ENCODE measurements at places on chromosomes 12 and 14.

DNA sequence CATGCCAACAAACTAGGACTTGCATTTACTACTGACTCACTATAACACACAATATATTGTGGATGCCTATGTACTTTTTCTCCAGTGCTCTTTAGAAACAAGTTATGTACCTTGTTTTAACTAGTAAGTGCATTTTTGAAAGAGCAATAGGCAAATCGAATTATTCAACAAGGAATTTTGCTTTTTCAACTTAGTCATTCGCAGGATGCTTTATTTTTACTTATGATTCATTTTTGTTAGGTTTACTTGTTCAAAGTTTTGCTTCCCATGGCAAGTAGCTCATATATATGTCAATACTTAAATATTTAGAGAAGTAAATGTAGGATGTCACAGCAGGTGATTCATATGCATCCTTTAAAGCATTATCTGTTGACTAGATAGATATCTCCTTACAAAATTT lies 149.8 kb downstream of the PELI2 start:
- DNase-seq: no peak

DNA sequence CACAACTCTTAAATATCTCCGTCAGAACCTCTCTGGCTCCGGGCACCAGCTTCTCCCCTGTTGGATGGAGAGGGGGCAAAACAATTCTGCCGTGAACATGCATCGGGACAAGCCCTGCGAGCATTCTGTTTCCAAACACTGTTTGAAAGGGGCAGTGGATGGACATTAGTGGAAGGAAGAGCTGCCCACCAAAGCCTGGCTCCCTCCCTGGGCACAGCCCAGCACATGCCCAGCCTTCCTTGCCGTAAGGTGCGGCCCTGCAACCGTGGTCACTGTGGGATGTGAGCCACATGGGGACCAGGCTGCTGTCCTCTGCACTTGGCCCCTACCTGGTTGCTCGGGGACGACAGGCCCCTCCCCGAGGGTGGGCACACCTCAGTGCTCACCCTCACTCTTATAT lies 54.0 kb downstream of the TRAFD1 start:
- no peak for DNase-seq

- no peak for DNase-seq
Observed at GRCh38 chr14:76673261-76673660, 88.0 kb upstream of the VASH1 start.

GRCh38 chr14:64191756-64192155 lies 102.4 kb downstream of the ESR2 start:
- no peak for DNase-seq

GRCh38 chr12:105168006-105168405 lies 60.5 kb downstream of the WASHC4 start:
- DNase-seq: no peak

GRCh38 chr14:87874676-87875075 lies 118.3 kb downstream of the GALC start:
- DNase-seq: no peak

- no peak for DNase-seq
Observed at GRCh38 chr12:3613641-3614395, 122.8 kb downstream of the PRMT8 start.

DNA sequence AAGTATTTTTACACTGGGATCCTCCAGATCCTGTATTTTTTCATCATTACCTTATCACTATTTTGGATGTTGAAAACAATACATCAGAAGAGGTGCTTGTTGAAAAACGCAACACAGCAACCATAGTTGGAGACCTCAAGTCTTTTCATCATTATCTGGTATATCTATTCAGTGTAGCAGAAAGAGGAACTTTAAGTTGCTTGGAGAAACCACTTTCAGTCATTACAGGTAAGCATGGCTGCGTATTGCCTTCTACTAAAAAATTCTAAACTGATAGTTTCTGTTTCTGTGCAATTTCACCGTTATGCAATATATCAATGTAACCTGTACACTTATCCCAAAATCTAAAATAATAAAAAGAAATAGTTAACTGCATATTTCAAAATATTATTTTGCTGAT lies 32.2 kb upstream of the PTPRQ start:
- DNase-seq: no peak

- DNase-seq: no peak
Observed at GRCh38 chr14:102909462-102909861, 13.0 kb upstream of the AMN start.

- DNase-seq: no peak
Observed at GRCh38 chr12:93979189-93979588, 169.2 kb upstream of the PLXNC1 start.

GRCh38 chr14:34420547-34421150 lies 41.4 kb downstream of the SPTSSA start:
- DNase-seq: no peak

- no peak for DNase-seq
Observed at GRCh38 chr14:104601786-104602185, 2.8 kb downstream of the TMEM179 start.

GRCh38 chr14:80956102-80956501 lies 681 bp downstream of the TSHR start:
- no peak for DNase-seq

DNA sequence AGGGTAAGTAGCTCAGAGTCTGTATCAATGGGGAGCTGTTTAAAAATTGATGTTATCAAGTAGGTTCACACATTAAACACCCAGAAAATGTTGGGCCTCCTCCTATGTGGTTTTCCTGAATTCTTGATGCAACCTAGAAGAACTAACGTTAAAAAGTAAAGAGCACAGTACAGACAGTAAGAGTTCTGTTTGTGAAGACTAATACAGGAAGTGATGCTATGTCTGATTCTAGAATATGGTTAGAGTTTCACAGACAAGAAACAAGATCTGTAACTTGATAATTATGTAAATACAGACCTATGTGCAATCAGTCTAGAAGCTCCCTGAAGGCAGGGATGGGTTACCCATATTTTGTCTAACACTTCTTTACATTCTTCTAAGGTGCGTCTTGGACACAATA lies 214.9 kb upstream of the BTG1 start:
- no peak for DNase-seq

DNA sequence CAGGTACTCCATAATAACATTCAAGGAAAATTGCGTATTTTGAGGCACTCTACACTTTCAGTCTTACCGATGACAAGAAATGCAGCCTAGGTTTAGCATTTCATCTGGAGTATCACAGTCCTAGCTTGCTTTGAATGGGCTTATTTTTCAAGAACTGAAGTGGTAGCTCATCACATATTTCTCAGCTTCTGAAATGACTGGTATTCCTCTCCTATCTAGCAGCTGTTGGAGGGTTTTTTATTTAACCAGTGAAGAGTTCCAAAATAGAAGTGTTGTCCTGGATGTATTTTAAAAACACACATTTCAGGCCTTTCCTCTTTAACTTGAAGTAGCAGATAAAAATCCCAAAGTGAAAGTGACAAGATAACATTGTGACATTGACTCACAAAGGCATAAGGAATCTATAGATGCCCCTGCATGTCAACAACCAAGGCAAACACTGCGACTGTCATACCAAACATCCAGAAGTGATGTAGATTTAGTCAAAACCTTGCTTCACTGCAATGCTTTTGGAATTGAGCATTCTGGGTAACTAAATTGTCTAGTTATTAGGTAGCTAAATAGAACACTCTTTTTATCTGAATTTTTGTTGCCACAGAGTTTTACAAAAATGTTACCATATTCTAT lies 182.2 kb upstream of the FBXO33 start:
- no peak for DNase-seq

GRCh38 chr12:70251226-70251625 lies 8.0 kb downstream of the CNOT2 start:
- DNase-seq: no peak

DNA sequence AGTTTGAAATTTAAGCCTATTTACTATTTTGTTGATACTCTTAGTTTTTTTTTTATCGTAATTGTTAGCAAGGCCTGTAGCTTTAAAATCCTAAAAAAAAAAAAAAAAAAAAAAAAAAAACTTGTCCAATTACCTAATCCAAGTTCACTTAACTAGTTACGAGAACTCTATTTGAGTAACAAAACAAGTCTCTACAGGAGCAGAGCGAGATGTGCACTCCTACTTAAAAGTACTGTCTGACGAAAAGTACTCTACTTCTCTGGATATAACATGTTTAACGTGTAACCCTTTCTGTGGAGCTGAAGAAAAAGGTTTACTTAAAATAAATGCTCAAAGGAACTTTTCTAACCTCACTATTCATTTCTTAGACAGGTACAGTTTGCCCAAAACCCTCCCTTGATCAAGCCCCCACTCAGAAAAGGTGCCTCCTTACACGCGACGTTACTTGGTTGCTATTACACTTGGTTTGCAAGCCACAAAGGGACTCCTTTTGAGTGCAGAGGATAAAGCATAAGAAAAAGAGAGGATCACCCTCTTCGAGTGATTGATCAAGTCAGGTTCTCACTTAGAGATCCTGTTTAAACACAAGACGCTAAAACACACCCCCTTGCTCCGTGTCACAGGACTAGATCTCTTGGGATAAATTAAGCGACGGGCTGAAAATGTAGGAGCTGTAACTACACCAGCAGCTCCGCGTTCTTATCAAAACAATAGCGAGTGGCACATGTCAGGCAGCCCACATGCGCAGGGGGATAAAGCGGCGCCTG lies 2.2 kb downstream of the BAZ1A start:
- DNase-seq: no peak

- no peak for DNase-seq
Observed at GRCh38 chr14:92414690-92415445, 91.9 kb downstream of the SLC24A4 start.

DNA sequence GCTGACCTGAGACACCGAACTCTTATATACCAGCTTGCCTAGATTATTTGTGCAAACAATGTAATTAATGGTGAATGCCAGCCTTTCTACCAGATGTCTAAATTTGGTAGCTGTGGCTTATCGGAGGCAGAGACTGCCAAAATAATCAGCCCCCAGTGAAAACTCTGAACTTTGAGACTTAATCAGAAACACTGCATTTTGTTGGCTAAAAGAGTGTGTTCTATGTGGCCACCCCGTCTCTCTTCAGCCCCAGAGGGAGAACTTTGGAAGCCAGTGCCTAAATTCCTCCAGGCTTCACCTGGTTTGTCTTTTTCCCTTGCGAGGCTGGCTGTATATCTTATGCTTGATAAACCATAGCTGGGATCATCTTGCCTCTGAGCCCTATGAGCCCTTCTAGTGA lies 90.1 kb downstream of the LMNTD1 start:
- no peak for DNase-seq

- DNase-seq: no peak
Observed at GRCh38 chr14:49982501-49982951, 89.6 kb downstream of the ARF6 start.

DNA sequence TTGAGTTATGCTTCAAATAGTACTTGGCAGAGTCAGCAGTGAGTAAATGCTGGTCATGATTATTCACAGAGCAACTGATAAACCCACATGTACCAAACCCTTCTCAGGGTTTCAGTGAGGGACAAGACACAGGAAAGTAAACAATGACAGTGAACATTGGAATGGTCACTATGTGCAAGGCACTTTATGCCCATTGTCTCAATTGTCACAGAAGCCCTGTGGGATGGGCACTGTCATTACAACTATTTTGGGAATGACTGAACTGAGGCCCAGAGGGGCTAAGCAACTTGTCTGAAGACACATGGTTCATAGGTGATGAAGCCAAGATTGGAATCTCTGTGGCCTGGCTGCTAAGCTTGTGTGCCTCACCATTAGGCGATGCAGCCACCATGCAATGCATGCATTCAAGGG lies 238.5 kb downstream of the RBM19 start:
- no peak for DNase-seq

GRCh38 chr12:84983289-84983688 lies 52.8 kb downstream of the TSPAN19 start:
- DNase-seq: no peak

GRCh38 chr12:11895421-11896078 lies 175.2 kb upstream of the BCL2L14 start:
- no peak for DNase-seq
